ENCODE measurements at places on chromosomes 3 and 15.

GRCh38 chr3:31848163-31848818 lies 132.8 kb downstream of the OSBPL10 start:
- DNase-seq = no peak

GRCh38 chr3:138448631-138449030 lies 14.2 kb downstream of the ESYT3 start:
- DNase-seq = no peak

GRCh38 chr3:11140030-11140712 lies 14.1 kb upstream of the HRH1 start:
- no peak for DNase-seq

GRCh38 chr3:144129536-144130214 lies 158.1 kb downstream of the DIPK2A start:
- no peak for DNase-seq

- no peak for DNase-seq
Measured at GRCh38 chr3:52119826-52120225, 34.4 kb downstream of the POC1A start.

GRCh38 chr15:60351066-60351465 lies 46.7 kb downstream of the ANXA2 start:
- no peak for DNase-seq

DNA sequence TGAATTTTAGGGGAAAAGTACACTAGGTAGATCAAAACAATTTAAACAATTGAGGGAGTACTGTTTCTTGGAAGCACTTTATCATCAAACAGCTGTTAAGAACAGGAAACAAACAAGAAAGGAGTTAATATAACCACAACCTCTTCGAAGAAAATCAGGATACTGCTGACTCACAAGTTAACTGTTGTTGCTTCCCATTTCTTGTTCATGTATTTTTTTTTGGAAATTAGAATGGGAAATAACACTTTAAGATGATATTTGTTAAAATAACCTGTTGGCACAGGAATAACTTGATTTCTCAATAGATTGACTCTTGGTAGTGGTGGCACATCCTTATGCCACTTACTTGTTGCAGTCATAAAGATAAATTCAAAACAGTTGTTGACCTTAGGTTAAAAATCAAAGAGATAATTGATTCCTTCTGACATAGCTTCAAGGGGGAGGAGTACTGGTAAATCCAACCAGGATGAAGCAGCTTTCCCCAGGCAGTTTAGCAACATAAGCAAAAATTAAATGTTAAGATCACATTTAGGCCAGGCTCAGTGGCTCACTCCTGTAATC lies 3.3 kb downstream of the BNIP2 start:
- DNase-seq = no peak

DNA sequence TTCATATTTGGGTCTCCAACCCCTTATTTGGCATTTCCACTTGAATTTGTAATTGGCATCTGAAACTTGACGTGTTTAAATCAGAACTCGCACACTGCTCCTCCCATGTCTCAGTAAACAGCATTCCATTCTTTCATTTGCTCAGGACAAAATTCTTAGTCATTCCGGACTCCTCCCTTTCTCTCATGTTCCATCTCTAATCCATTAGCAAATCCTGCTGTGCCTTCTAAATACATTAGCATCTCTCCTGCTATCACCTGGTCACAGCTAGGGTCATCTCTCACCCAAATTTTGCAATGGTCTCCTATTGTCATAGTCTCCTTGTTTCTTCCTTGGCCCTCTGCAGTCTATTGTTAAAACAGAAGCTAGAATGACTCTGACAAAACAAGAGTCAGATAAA lies 119.9 kb upstream of the CADPS start:
- no peak for DNase-seq

DNA sequence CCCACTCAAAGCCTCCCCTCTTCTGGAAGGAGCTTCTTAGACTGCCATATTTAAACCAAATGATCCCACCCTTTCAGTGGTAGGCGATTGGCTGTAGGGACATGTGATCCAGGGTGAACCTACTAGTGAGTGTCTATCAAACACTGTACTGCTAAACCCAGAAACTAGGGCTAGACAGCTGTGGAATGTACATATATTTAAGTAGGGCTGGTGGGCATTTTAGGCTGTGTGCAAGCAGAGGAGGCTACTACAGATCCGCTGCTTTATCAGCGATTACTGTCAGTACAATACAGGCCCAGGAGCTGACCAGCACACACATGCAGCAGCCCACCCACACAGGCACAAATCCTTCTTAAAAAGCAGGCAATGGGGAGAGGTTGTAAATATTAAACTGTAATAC lies 15.4 kb upstream of the LARP6 start:
- no peak for DNase-seq

GRCh38 chr3:45021524-45022297 lies 4.4 kb upstream of the CLEC3B start:
- DNase-seq = no peak

DNA sequence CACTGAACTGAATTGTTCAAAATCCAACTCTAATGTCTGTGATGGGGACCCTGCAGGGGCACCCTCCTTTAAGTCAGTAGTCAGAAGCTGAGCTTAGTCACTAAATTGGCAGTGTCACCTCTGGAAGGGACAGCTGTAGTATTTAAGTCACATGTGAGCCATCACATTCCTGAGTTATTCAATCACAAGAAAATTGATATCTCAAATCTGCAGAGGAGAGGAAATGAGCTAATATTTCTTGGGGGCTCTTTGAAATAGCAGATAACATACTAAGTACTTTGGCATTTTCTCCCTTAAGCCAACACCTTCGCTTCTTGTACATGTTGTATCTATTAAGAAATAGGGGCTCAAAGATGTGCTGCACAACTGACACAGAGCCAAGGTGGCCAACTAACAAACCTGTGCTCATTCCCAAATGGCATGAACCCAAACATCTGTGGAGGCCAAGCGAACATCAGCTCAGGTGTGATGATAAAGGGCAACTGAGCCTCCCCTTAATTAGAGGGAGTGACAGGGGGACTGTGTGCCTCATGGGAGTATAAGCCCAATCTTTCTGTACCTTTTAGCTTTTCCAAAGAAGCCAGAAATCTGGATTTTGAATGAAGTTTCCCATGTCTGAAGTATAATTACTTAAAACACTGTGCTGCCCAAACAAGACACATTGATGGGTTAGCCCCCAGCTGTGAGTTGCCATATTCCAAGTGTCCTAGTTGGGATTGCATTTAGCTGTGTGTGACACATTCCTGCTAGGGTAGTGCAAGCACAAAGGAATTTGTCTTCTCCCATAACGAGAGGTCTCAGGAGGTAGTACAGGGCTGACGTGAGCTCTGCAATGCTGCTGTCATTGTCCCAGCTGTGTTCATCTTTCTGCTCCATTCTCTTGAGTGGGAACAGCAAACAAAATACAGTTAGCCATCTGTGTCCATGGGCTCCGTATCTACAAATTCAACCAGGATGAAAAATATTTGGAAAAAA lies 63.3 kb downstream of the ABHD5 start:
- no peak for DNase-seq

DNA sequence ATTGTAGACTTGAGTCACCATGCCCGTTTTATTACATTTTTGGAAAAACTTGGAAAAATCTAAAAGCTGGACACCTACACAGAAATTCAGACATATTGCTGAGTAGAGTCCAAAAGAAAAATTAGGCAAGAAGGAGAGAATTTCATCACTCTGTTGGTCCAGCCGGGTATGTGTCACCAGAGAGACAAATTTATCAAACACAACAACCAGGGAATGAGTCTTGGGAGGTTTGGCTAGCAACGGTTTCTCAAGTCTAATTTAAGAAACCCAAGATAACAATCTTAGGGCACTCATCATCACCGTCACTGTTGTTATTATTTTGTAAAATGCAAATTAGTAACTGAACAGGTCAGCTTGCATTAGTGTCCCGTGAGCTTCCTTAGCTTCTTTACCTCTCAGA lies 197.5 kb upstream of the C2CD4B start:
- DNase-seq = no peak

- no peak for DNase-seq
Measured at GRCh38 chr3:59935025-59935424, 885.2 kb upstream of the CFAP20DC start.

DNA sequence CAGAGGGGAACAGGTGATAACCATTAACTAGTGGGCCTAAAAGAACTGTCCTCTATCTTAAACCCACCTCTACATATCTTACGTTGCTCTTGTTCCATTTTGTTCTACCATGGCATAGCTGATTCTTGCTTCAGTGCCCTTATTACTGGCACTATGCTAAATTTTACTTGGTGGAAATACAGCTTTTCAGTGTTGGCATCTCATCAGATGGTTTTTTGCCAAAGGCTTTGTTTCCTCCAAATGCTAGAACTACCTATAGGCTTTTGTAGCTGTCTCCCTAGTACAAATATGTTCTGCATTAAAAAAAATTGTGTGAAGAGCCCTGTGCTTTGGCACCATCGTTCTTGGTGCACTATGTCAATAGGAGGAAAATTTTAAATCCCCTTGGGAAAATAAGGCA lies 145.0 kb upstream of the ZBTB20 start:
- no peak for DNase-seq

- DNase-seq = no peak
Measured at GRCh38 chr3:134795746-134796280, 753 bp downstream of the EPHB1 start.

DNA sequence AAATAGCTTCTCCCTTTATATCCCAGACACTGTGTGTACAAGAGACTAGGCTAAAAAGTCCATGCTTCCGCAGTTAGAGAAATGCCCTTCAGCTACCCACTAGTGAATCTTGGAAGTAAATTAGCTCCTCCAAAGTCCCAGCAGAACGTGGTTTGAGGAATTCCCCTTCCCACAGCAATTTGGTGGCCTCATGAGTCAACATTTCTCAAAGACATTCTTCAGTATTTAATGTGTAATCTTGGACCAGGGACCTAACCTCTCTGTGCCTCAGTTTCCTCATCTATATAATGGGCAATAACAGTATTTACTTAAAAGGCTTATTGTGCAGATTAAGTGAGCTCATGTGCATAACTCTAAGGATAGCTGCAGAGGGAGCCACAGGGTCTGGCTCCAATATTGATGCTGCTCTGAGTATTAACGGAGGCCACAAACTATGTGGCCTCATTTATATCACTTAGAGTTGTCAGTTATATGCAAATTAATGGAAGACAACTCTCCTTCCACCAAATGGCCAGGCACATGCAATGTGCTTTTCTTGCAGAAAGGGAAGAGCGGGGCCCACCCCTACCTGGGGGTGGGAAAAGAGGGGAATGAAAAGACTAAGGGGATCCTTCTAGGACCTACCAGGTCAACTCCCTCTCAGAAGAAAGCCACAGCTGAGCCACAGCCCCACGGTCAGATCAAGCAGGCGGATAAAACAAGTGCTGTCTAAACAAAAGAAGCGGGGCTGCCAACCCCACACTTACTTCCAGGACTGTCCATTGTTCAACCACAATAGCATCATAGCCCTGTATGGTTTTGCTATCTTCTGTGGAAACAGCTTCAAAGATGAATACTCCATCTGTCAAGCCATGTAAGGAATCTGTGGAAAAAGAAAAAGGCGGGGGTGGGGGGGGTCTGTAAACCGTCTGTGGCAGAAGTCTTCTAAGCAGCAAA lies 92.4 kb downstream of the OXNAD1 start:
- no peak for DNase-seq

DNA sequence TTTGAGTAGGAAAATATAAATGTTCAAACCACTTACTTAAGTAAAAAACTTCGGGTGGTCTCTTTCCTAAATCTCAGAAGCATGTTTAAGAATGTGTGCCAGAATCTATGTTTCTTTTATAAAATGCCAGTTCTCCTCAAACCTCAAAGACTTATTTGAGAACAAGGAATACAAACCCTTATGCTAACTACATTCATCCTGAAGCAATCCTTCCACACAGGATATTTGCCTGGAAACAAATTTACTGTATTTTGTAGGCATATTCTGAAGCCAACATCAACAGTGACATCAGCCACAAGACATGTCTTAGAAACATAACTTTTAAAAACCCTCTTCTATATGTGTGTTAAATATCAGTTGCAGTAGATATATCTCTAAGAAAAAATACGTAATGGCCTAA lies 1077.0 kb downstream of the ROBO1 start:
- DNase-seq = no peak
